Peyer's patch (tissue), 4 donors: ENCODE measurements at places on chromosomes 1 and 21. TPM values are rescaled to one million over a fixed set of nuclear protein-coding genes. Genes with fewer than 3 reads are reported as not detected.

Gene NR1I3
- total RNA-seq: not detected

Gene PAPPA2
- 0.95 TPM for total RNA-seq

Gene ANXA9
- not detected for total RNA-seq

Gene CLCA1
- total RNA-seq: 130 TPM

Gene SPATA1
- not detected for total RNA-seq

Gene CELA3B
- total RNA-seq: not detected

Gene PDZK1
- 188 TPM for total RNA-seq

Gene HSPG2
- 108 TPM for total RNA-seq

Gene MTARC2
- total RNA-seq: 96.0 TPM

Gene FAF1
- 39.2 TPM for total RNA-seq

Gene UBXN10
- total RNA-seq: 2.5 TPM

Gene OLFM3
- not detected for total RNA-seq

Gene ERVH48-1
- not detected for total RNA-seq

Gene S100A7A
- total RNA-seq: not detected

Gene CFHR3
- not detected for total RNA-seq

Gene PPOX
- total RNA-seq: 38.0 TPM

Gene C1orf94
- total RNA-seq: not detected

Gene HLX
- 4.0 TPM for total RNA-seq
